ENCODE measurements at places on chromosomes 13 and 19. TPM values are rescaled to one million over a fixed set of nuclear protein-coding genes. Genes with fewer than 3 reads are reported as not detected.

GRCh38 chr13:84658491-84659358 lies 776.5 kb upstream of the SLITRK1 start:
- DNase-seq: no peak

- peak; percentile 46 for DNase-seq
Measured at GRCh38 chr13:41577436-41577835, 120.1 kb downstream of the RGCC start.

GRCh38 chr13:95920485-95920884 lies 132.7 kb downstream of the UGGT2 start:
- DNase-seq: no peak

DNA sequence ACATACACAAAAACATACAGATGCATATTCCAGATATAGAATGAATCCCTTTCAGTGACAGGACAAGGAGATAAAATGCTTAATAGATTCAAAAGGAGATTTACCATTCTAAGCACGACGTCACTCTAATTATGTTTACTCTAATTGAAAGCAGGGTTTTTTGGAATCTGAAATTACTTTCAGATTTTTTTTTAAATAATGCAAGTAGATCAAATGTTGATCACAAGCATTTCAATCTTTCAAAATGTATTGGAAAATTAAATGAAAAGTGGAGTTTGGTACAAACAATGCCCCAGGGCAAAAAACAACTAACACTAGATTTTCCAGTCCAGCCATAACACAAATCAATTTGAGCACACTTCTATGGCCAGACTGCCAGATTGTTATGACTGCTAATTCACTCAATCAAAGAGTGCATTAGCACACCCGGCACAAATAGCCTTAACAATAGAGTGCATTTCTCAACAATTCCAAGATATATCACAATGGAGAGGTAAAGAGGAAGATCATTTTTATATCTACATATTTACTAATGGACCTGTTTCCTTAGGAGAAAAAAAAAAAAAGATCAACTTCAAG lies 4.3 kb upstream of the DACH1 start:
- no peak for DNase-seq

DNA sequence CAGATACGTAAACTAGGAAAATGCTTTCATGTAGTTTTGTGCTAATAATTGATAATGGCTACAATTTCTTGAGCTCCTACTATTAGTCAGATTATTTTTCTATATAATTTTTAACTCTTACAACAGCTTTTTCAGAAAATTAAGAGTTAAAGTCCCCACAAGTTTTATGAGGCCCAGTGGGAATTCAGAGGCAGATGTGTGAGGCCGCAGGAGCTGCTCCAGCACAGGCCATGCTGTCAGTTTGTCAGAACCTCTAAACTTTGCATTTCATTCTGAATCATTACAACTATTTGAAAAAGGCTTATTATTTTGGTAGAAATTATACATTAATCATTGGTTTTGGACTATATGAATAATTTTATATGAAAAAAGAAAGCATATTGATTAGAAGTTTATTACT lies 370.8 kb downstream of the MYO16 start:
- DNase-seq: no peak

- peak; percentile 82 for DNase-seq
Measured at GRCh38 chr19:41449079-41449864, 6.3 kb downstream of the ERICH4 start.

CD70 gene
- not detected for total RNA-seq

ZNF610 gene
- total RNA-seq: 3.3 TPM

ADGRE3 gene
- total RNA-seq: not detected

RNF113B gene
- not detected for total RNA-seq

All from left ventricle myocardium superior (tissue), 1 donor.